ENCODE measurements at places on chromosomes 3 and 15.

DNA sequence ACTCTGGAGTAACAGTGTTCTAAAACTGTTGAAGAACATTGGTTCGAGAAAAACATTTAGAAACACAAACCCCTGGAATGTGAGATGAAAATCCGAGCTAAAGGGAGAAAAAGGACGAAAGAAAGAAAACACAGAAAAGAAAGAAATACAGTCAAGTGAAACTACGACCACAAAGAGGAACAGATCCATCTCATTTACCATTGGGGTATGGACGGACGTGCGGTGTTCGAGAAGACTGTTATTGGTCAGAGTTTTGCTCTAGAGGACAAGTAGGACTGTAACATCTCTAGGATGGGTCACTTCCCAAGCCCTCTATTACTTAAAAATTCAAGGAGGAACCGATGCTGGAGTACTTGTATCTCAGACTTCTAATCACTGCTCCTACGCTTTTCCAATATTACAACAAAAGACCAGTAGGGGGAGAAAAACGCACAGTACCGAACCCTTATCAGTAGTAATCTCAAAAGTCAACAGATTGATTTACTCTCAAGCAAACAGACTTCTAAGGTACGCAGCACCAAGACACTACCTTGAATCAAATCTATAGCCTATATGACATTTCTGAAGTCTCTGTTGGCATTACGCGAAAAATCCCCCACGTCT, 1.1 kb upstream of the PIK3CA start:
- DNase-seq, result peak; percentile 81

DNA sequence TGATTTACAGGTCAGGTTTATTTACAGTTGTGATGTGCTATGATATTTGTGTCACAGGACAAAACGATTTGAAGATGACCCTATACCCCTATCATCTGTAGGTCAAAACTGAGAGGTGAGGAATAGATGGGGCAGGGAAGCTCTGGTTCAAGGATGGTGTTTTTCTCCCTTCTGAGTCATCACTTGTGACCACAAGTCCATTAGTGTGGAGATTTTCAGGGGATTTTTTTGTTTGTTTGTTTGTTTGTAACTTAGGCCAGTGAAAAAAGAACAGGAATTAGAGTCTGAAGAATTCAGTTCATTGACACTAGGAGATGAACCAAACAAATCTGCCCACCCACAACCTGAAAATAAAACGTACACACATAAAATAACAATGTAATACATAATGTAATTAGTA, 62.7 kb upstream of the FAM98B start:
- no peak for DNase-seq

- no peak for DNase-seq
Observed at GRCh38 chr15:77048135-77048876, 22.6 kb downstream of the TSPAN3 start.

DNA sequence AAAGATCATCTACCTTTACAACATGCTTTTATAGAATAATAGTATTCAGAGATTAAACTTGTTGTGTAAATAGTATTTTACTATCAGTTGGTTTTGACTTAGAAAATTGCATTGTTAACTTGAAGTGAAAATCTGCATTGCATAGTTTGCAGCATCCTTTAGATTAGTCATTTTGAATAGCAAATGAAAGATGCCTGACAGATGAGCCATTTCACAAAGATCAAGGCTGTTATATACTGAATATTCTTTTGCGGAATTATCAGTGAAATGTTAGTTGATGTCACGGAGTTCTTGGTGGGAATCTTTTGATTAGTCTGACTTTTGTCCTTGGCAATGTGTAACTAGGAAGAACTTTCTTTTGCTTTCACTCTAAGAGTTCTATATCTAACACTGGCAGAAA, 24.5 kb downstream of the RSRC1 start:
- no peak for DNase-seq

- no peak for DNase-seq
Observed at GRCh38 chr15:30923429-30923828, 19.7 kb downstream of the FAN1 start.

DNA sequence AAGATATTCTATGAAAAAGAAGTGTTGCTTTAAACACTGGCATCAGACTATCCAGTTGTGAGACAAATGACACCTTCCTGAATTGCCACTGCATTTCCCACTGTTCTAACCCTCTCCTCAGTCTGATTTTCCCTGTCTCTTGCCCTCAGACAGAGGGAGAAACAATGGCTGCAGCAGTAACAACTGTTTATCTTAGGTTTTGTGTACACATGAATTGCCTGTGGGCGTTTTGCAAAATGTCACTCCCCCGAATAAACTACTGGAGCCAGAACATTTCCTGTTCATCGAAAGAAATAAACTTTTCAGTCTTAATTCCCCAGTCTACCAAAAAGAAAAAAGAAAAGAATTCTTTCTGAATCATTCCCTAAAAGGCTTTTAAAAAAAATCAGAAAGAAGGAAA, 155.1 kb downstream of the MAGI1 start:
- DNase-seq, result peak; percentile 80

- DNase-seq, result no peak
Observed at GRCh38 chr3:147418808-147419701, 9.9 kb downstream of the ZIC1 start.

DNA sequence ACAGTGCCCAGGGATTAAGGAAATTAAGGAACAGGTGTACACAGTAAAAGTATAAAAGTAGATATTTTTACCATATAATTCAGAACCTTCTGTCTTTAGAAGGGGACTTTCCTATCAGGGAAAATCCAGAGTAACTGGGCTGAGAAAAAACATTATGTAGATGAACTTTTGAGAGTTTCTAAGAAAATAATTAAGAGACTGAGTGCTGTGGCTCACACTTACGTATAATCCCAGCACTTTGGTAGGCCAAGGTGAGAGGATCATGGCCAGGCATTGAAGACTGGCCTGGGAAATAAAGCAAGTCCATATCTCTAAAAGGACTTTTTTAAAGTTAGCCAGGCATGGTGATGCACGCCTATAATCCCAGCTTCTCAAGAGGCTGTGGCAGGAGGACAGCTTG, 1021.8 kb downstream of the FHIT start:
- DNase-seq, result no peak
